ENCODE measurements at places on chromosomes 3 and 15.
A peak's percentile ranks its signal among the peaks of the same experiment; 100 is the strongest.

DNA sequence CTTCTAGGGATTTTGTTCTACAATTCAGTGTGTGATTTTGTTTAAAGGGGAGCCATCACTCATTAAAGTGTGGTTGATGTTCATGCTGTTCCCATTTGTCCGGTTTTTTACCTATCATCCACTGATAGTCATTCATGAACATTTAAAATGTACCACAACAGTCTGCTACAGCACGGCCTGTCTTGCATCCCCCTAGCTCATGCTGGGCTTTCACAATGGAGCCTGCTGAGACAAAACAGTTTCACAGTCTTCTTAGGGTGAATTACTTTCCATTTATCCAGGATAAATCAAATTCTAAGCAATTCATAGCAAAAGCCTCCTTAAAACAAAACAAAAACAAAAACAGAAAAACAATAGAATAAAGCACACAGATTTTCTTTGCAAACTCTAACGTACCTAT, 627.2 kb downstream of the CADM2 start:
- DNase-seq = no peak

DNA sequence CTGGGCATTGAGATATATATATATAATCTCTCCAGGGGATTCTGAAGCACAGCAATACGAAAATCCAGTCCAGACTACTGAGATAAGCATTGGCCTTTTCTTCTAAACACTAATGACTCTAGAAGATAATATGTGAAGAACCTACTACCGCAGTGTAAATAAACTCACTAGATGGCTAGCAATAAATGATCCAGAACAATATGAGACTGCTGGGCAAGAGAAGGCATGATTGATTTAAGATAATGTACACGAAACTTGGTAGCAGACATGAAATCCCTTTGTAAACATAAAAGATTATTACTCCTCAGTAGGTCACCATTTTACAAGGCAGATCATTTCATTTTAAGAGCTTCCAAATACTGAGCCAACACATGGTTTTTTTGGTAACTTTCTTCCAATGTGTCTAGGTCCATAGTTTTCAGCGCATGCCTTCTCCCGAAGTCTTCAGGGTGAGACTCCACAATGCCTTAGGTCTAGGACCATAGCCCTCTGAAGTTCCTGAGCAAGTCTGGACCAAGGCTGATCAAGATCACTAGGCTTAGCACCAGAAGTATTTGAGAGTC, 193.2 kb downstream of the LRRN1 start:
- DNase-seq = no peak

GRCh38 chr3:124826703-124827102, 60.5 kb downstream of the ITGB5 start:
- peak; percentile 90 for DNase-seq

DNA sequence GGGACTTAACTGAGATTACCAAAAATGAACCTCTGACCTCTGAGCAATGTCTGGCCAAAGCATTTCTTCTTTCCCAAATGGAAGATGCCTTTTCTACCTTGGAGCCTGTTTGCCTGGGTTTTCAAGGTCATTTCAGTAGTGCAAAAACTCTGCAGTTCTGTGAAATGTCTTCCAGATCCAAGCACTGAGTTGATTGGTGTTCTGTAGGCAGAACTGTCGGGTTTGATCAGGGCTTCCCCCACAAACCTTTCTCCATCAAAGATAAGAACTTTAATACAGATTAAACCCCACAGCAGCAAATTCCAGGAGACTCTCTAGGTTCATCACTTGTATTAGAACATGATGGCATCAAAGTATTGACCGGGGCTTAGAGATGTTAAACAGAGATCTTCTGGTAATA, 192.7 kb upstream of the TOPAZ1 start:
- DNase-seq = no peak

GRCh38 chr15:75631935-75632334, 6.4 kb upstream of the SNUPN start:
- no peak for DNase-seq

- DNase-seq = no peak
Observed at GRCh38 chr3:194824701-194825111, 139.0 kb downstream of the FAM43A start.

GRCh38 chr3:144282313-144282712, 310.7 kb downstream of the DIPK2A start:
- DNase-seq = no peak

GRCh38 chr15:94582368-94582767, 351.0 kb downstream of the MCTP2 start:
- DNase-seq = no peak

DNA sequence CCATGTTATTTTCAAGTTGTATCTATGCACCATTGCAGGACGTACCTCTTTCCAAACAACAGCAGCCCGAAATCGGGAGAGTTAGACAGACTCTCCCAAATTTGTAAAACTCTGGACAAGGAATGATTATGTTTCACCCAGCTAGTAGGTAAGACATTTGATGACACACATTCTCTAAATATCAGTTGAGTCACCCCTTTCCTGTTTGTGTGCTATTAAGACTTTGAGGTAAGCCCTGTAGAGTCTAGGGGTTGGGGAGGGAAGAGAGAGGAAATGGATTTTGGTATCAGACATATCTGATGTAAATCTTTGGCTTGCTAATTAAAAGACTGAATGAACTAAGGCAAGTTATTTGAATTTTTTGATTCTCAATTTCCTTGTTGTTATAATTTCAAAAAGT, 999.0 kb downstream of the TUSC7 start:
- DNase-seq = no peak

DNA sequence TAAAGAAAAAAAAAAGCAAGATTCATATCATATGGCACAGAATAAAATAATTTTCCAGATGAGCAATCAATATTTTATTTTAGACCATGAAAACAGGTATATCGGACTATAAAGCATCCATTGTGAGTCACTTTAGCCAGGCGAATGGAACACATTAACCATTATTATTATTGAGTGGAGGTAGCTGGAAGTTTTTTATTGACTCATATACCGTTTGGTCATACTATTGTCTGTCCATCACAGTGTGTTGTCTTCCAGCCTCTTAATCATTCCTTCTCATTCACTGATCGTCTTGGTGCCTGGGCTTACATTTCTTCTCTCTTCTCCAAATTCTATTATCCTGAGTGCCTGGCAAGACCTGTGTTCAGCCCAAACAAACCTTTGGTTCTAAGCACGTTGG, 634.8 kb downstream of the MECOM start:
- DNase-seq = no peak

DNA sequence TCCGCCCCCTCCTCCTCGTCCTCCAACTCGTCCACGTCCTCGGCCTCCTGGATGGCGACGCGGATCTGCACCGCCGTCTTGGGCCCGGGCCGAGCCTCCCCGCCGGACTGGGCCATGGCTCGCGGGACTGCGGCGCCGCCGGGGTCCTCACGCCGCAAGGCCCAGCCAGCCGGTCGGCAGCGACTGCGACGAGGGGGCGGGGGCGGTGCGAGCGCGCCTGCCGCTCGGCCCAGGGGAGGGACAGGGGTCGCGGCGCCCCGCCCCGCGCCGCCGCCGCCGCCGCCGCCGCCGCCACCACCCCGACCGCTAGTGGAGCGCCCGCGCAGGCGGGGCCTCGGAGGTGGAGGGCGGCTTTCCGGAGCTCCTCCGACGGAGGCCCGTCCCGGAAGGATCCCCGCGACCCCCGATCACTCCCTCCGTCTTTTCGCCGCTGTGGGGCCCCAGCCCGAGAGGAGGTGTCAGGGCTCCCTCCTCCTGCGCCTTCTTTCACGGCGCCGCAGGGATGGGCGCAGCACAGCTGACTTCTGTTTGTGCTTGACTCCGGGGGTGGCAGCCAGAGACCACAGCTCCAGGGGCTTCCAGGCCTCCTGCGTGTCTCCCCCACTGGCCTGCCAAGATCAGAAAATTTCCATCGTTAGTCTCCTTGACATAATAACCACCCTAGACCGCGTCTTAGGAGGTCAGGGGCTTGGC, at the start of gene LARP6:
Gene LARP6, minus strand, starts transcription at position 185 of the 693 bp plus-strand sequence. Its CDS starts 69 bp downstream, at position 116.
- no peak for DNase-seq

- DNase-seq = peak; percentile 47
Observed at GRCh38 chr3:69011096-69011730, 2.3 kb downstream of the EOGT start.

DNA sequence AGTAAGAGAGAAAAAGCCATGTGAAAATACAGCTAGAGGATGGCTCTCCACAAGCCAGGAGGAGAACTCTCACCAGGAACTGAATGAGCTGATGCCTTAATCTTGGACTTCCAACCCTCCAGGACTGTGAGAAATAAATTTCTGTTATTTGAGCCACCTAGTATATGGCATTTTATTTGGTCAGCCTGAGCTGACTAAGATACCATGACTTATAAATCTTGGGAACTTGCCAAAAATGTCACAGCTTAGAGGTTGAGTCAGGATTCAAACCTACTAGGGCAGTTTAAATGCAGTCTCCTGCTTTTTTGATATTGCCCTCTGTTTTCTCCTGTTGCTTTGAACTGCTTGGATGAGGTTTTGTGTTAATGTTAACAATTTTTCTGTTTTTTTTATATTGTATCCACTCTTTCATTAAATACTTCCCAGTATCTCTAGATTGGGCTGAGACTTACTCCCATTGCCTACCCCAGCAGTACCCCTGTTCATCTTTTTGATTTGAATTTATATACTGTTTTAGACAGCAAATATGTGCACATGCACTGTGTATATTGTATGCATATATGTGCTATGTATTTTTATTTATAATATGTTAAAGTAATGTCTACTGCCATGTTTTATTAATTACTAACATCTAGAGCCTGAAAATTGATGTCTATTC, 1223.2 kb downstream of the OTOL1 start:
- peak; percentile 95 for DNase-seq

GRCh38 chr3:115292677-115293165, 145.6 kb upstream of the ZBTB20 start:
- DNase-seq = no peak

DNA sequence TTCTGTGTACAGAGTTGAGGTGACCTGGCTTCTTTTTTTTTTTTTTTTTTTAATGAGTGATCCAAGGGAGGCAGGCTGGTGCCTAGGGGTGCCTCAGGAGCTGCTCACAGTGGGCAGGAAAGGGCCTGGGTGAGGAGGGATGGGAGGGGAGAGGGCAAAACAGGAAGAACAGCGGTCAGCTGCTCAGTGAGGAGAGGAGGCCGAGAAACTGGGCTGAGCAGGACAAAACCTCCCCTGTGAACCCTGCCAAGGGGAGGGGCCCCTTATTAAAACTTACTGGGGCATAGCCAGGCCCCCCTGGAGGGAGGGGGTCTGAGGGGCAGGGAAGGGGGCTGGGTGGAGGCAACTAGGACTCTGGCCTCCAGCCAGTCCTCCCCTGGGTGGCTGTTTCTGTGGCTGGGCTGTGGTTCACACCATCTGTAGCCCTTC, 3.5 kb downstream of the PLEKHO2 start:
- no peak for DNase-seq

GRCh38 chr3:24359645-24360462, 134.8 kb downstream of the THRB start:
- DNase-seq = no peak

DNA sequence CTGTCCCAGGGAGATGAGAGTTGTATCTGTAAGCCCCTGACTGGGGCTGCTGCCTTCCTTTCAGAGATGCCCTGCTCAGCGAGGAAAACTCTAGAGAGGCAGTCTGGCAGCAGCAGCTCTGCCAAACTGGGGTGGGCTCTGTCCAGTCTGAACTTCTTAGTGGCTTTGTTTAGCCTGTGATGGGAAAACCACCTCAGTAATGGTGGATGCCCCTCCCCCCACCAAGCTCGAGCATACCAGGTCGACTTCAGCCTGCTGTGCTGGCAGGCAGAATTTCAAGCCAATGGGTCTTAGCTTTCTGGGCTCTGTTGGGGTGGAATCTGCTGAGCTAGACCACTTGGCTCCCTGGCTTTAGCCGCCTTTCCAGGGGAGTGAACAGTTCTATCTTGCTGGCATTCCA, 218.3 kb downstream of the TUSC7 start:
- DNase-seq = no peak

DNA sequence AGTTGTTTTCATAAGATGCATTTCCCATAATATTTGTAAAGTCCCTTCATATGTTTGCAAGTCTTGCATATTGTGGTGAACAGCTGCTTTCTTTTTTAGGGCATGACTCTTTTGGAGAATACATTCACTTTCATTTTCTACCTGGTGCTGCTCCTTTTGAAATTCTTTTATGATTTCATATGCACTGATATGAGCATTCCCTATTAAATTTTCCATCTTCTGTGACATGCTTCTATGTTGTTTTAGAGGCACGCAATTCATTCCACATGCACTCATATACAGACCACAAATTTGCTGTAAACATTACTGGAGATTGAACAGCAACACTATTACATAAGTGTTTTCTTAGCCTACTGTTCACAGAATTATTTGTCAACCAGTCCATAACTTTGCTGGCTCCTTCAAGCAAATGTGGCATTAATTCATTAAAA, 92.8 kb upstream of the TNFSF10 start:
- DNase-seq = no peak

DNA sequence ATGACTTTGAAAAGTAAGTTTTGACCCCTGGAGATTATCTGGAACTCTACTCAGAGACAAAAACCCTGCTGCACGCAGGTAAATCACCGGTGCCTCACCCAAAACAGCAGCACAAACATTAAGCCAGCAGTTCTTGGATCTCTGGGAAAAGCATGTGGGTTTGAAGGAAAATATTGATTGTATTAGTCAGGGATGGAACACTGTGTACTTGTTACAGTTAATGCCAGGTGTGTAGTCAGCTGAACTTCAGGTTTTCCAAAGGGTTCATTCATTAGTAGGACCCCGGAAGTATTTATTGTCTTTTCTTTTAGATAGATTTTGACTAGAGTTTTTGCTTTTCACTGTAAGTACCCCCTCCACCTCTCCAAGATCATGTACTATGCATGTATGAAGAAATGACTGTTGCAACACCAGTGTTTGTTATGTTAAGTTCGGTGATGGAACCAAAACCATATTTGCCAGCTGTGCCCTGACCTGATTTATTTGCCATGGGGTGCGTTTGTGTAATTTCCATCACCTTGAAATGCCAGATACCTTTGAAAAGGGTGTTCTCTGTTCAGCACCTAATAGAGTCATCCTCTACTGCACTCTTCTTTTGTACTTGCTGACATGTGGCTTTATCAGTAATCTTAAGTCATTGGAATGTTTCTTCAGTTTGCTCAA, 14.5 kb downstream of the ARHGEF26 start:
- peak; percentile 64 for DNase-seq

- DNase-seq = no peak
Observed at GRCh38 chr3:46359733-46360493, 6.0 kb downstream of the CCR2 start.

DNA sequence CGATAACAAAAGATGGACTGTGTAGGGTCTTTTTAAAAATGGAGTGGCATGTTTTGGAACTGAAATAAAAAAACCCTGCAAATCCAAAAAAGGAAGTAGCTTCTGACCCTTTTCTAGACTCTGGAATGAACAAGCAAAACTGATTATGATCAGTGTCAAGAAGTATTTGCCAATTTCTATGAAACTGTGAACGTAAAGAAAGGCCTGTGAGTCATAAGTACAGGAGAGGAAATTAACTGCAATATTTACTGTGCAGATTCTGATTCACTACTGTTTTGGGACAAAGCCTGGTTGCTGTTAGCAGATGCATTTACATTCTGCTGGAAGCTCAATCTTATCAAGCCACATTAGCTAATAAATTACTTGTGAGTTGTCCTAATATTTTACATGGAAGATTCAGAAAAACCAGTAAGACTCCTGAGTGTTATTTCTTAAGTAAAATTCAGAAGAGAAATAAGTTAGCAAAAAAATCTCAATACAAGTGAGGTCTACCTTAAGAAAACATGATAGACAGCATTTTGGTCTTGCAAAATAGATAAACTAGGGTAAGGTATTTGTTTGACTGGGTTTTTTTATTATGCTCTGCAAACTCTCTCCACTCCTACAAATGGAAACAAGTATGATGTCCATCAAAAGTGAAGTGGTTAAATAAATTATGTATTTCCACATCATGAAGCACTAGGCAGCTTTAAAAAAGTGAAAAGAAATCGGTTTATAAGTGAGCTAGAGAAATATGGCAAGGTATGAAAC, 90.2 kb upstream of the LMOD3 start:
- DNase-seq = peak; percentile 92

Data from amniotic epithelial cell (primary cell).